Temporal lobe (tissue), 4 donors: ENCODE measurements at places on chromosomes 16 and 17. TPM values are rescaled to one million over a fixed set of nuclear protein-coding genes. Genes with fewer than 3 reads are reported as not detected.

ADGRG3 gene
- 0.49 TPM for total RNA-seq

G6PC1 gene
- total RNA-seq = not detected

C17orf75 gene
- 22.1 TPM for total RNA-seq

CSH1 gene
- not detected for total RNA-seq

AANAT gene
- total RNA-seq = not detected

DHX58 gene
- total RNA-seq = 1.5 TPM

RAB37 gene
- total RNA-seq = 0.49 TPM

NOXO1 gene
- total RNA-seq = 0.98 TPM

HASPIN gene
- total RNA-seq = 0.25 TPM

NME3 gene
- total RNA-seq = 23.8 TPM

ZG16 gene
- not detected for total RNA-seq

DUSP3 gene
- 27.5 TPM for total RNA-seq

ZDHHC1 gene
- 2.7 TPM for total RNA-seq

APRT gene
- 12.3 TPM for total RNA-seq

PRSS27 gene
- 2.0 TPM for total RNA-seq

FOXF1 gene
- total RNA-seq = 0.49 TPM

SKAP1 gene
- total RNA-seq = 0.49 TPM

NPIPA3 gene
- total RNA-seq = 0.25 TPM
